C1 segment of cervical spinal cord (tissue), 14 donors: ENCODE measurements at places on chromosomes 2 and 18.

GRCh38 chr2:226970362-226970761, 134.5 kb downstream of the RHBDD1 start:
- no peak for DNase-seq

GRCh38 chr2:69566669-69567068, 76.9 kb downstream of the AAK1 start:
- no peak for DNase-seq

DNA sequence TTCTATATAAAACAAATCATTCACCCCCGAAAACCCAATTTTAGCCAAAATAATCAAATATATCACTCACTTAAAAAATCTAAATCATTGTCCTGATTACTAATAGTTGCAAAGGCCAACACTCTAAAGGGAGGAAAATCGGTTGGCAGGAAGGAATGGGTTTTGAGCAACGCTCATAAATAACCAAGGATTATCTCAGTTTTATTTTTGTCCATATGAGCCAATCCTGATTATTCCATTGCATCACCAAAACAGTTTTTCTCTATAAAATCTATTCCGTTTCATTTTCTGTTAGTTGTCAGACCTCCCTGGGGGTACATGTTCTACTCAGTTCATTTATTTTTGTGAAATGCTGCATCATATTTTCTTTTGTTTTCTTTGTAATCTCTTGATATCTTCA, 174.1 kb downstream of the LRATD1 start:
- no peak for DNase-seq

- DNase-seq: no peak
Measured at GRCh38 chr2:53212576-53212975, 555.0 kb upstream of the CHAC2 start.

GRCh38 chr2:46387886-46388515, 90.8 kb downstream of the EPAS1 start:
- peak; percentile 50 for DNase-seq

DNA sequence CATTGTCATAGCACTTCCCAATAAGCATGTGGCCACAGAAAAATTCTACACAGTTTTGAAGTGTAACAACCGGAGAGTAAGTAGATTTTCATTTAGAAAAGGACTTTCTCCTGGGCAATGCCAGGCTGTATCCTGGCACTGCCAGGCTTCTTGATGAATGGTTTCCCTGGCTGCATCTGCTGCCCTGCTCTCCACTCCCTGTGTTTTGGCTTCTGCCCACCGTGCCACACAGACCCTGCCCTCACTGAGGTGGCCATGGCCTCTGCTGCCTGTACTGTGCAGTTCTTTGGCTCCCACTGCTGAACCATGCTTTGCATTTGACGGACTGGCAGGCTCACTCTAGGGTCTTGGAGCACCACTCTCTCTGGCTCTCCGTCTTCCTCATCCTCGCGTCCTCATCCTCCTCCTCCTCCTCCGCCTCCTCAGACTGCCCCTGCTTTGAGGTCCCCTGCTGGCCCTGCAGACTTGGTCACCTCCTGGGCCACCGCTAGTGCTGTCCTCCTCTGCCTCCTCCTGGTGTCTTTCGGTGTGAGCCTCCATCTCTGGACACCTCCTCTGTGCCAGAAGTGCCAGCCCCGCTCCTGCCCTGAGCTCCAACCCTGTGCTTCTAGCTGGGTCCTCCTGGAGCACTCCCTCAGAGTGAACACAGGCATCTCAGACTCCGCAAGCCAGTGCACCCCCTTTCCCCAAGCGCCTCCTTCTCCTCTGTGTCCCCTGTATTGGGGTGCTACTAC, 45.9 kb upstream of the CNGA3 start:
- no peak for DNase-seq

DNA sequence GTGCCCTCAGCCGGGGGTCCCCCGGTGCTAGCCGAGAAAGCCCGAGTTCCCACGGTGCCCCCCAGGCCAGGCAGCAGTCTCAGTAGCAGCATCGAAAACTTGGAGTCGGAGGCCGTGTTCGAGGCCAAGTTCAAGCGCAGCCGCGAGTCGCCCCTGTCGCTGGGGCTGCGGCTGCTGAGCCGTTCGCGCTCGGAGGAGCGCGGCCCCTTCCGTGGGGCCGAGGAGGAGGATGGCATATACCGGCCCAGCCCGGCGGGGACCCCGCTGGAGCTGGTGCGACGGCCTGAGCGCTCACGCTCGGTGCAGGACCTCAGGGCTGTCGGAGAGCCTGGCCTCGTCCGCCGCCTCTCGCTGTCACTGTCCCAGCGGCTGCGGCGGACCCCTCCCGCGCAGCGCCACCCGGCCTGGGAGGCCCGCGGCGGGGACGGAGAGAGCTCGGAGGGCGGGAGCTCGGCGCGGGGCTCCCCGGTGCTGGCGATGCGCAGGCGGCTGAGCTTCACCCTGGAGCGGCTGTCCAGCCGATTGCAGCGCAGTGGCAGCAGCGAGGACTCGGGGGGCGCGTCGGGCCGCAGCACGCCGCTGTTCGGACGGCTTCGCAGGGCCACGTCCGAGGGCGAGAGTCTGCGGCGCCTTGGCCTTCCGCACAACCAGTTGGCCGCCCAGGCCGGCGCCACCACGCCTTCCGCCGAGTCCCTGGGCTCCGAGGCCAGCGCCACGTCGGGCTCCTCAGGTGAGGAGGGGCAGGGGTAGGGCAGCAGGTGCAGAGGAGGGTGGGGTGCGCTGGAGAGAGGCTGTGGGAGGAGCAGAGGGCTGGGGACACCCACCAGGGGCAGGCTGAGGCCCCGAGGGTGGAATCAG, 14.1 kb upstream of the GMPPA start:
- no peak for DNase-seq

DNA sequence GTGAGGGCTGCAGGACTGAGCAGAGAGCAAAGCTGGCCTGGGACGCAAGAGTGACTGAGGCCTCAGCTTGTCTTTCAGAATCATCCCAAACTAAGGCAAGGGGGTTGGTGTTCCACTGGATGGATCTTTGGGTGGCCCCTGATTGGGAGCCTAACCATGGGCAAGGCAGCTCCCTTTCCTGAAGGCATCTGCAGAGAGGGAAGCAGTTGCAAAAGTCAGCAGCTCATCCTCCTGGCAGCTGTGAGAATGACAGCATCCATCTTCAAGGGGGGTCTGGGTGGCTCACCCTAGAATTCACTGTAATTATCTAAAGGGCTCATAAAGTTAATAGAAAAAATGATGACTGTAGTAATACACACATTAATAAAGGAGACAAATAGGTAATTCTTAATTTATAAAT, 46.5 kb upstream of the RAB31 start:
- DNase-seq: no peak

DNA sequence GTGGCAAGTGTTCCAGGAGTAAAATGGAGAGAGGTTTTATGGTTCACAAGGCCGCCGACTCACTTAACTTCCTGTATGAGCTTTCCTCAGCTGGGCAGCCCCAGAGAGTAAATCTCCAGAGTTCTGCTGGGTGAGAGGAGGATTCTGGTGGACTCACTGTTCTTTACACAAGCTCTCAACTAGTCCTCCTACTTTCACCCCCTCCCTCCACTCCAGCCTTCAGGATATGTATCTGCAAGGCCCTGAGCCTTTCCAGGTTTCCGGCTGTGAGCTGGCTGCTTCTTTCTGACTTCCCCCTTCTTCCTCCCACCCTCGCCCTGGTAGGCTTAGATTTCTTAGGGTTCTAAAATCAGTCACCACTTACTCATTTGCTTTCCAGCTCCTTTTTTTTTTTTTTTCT, 34.0 kb downstream of the EML6 start:
- DNase-seq: no peak

GRCh38 chr18:46247942-46248341, 143.8 kb downstream of the HAUS1 start:
- DNase-seq: no peak

DNA sequence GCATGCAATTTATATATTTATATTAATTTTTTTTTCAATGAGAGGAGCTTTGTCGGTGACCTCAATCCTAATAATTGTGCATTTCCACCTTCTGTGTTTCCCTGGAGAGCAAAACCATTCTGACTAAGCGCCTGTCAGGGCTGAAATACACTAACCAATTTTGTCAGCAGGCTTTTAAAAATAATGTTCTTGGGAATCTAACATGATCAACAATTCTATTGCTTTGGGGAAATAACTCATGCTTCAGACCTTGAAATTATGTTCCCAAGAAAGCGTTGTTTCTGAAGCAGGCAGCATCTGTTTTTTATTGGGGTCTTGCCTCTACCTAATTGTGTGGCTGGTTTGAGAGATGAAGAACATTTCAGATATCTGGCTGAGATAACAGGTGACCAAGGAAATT, 129.1 kb upstream of the ALKAL2 start:
- no peak for DNase-seq

GRCh38 chr2:236363711-236364277, 99.6 kb upstream of the ASB18 start:
- DNase-seq: no peak

- DNase-seq: no peak
Measured at GRCh38 chr18:21980744-21981143, 188.6 kb upstream of the GATA6 start.

DNA sequence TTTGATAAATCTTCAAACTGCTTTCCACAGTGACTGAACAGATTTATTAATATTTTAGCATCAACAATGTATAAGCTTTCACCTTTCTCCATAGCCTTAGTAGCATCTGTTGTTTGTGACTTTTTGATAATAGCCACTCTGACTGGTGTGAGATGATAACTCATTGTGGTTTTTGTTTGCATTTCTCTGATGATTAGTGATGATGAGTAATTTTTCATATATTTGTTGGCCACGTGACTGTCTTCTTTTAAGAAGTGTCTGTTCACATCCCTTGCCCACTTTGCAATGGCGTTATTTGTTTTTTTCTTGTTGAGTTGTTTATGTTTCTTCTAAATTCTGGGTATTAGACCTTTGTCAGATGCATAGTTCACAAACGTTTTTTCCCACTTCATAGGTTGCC, 952.9 kb downstream of the TRIB2 start:
- no peak for DNase-seq

DNA sequence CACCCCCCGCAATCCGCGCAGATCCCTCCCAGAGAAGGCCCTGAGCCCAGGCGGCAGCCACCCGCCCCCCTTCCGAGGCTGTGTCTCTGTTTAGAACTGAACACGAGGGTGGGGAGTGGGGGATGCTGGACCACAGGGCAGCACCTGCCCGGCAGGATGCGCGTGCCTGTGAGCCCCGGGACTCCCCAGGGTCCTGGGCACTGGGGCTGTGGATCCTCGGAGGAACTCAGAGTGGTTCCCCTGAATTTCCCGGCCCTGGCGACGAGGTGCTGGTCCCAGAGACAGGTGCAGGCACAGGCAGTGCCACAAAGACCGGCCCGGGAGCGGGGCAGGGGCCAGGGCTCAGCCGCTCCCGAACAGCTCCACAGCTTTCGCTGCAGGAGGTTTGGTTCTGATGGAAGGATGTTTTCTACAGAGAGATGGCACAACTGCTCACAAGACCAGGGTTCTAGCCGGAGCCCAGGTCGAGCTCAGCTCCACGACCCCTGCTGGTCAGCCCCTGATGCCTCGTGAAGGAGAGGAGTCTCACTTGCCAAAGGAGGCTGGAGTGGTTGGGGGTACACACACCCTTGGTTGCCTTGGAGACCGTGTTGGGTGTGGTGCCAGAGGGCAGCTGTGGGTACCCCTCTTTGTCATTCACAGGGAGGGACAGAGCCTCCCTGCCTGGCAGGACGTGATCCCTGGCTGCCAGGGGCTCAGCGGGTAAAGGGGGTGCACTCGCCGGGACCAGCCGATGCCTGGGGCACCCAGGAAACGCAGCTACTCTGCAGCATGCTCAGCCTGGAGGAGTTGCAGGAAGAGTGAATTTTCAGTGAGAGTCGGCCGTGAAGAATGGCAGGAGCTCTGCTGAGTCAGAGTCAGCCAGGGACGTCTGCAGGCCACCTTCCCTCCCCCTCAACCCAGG, 4.4 kb upstream of the NEU4 start:
- DNase-seq: no peak
